ENCODE measurements at places on chromosomes 4 and X.
A peak's percentile ranks its signal among the peaks of the same experiment; 100 is the strongest.

DNA sequence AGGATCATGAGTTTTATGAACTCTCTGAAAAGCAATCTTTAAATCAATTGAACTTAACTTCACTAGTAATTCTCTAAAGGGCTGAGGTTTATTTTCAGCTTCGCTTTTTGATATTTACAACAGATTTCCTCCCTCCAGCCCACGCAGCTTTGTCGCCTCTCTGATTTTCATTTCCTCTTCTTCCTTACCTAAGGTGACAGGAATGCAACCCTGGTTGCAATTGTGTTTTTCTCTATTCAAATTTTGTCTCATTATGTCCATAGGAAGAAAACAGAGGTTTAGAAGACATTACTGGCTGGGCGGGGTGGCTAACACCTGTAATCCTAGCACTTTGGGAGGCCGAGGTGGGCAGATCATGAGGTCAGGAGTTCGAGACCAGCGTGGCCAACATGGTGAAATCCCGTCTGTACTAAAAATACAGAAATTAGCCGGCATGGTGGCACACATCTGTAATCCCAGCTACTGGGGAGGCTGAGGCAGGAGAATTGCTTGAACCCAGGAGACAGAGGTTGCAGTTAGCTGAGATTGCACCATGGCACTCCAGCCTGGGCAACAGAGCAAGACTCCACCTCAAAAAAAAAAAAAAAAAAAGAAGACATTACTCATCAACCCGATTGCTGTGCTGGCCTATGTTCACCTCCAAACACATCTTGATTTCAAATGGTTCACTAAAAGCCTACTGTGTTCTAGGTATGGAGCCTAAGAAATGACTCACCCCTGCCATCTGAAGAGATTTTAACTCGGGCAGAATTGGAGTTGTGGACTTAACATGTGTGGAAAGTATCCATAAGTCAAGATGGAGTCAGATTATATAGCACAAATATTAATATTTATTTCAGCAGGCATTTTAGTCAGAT, 36.8 kb downstream of the VSIG4 start:
- DNase-seq = no peak

DNA sequence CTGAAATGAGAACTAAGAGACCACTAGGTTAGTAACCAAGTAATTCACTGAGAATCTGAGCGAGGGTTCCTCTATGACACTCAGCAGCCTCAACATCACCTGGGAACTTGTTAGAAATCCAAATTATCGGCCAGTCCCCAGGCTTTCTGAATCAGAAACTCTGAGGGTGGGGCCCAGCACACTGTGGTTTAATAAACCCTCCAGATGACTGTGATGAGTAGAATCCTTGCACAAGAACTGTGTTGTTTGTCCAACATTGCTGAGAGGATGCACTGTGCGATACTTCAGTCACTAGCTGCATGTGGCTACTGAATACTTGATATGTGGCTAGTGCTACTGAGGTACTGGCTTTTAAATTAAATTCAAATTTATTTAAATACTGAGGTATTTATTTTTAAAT, 243.9 kb downstream of the MAML3 start:
- no peak for DNase-seq

GRCh38 chr4:24644983-24645764, 60.8 kb upstream of the DHX15 start:
- DNase-seq = peak; percentile 23

DNA sequence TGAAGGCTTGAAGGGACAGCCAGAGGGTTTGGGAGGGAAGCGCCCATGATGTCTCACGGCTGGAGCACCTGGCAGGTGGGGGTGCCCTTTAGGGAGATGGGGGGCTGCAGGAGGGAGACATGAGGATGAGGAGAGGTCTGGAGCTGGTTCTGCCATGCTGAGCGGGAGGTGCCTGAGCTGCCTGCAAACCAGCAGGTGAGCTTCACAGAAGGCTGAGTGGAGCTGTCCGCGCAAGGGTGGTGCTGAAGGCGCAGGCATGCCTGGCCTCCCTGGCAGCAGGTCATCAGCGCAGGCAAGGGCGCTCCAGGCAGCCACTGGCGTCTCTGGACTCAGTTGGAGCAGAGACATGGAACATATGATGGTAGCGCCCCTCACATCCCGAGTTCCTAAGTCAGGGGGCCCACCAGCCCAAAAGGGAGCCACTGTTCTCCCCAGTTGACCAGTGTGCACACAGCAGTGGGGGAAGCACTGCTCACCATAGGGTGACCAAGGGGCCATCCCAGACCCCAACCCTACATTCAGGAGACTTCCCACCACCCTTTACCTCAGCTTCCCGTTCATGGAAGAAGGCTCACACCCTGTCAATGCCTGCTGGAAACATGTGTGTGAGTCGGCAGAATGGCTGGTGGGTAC, 25.8 kb downstream of the ADRA2C start:
- no peak for DNase-seq

- DNase-seq = no peak
Measured at GRCh38 chr4:118171381-118171780, 137.1 kb downstream of the NDST3 start.

DNA sequence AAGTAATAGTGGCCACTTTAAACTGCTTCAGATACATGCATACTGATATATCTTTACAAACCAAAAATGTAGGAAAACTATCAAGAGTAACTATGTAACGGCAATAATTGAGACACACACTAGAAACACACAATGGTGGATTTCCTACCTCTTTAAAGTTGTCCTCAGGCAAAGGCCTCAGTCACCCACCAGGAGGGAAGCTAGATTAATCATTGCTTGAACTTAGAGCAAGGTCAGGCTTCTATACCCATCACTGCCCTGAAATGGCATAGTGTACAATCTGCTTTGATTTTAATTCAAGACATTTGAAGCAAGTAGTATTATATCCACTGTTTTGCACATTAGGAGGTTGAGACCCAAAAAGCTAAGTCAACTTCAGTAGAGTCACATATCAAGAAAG, 110.9 kb downstream of the AREG start:
- DNase-seq = no peak

DNA sequence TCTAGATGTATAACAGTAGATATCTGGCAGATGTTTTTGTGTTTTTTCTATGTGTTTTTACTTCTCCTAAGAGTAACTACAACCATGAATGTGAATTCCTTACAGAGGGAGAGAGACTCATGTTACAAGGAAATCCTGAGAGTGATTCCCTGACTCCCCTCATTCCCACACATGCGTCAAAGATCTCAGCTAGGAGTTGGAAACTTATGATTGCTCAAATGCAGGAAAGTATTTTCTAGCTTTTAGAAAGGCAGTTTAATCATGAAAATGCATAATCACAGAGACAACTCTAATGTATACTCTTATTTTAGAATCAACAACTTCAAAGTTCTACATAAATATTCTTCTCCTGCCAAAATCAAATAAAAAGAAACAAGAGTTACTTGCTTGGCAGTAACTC, 121.8 kb downstream of the PDE5A start:
- DNase-seq = no peak

DNA sequence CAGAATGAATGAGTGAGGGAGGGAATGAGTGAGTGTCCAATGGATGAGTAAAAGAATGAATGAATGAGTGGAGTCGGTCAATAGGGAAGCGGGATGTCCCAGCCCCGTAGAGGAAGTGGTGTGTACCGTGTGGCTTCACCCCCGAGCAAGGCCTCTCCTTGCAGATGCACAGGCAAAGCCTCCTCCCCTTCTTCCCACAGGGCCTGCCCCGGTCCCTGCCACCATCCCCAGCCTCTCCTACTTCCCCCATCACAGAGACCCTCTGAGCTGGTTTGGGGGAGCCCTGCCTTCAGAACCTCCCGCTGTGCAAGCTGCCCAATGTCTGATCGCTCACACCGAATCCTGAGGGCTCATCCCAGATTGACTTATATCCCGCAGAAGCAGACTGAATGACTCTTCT, 13.6 kb downstream of the HTRA3 start:
- DNase-seq = no peak

DNA sequence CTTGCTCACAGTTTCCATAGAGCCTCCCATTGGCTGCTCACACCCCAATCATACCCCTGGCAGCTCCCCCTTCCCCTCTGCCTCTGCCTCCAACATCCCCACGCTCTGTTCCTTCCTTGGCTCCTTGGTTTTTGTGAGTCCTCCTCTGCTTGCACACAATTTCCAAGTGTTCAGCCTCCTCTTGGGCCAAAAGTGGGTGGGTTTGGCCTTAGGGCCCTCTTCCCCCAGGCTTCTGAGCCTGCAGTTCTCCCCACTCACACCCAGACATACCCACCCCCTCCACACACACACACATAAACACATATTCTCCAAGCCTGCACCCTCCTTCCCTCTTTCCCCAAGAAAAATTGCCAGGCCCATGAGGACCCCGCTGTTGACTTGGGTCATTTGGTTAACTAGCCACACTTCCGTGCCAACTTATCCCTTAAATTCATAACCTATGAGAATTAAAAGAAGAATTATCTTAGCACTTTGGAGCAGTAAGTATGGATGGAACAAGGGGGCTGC, 4.5 kb downstream of the APLN start:
- no peak for DNase-seq

- no peak for DNase-seq
Measured at GRCh38 chrX:100830547-100830946, 10.4 kb downstream of the CSTF2 start.

DNA sequence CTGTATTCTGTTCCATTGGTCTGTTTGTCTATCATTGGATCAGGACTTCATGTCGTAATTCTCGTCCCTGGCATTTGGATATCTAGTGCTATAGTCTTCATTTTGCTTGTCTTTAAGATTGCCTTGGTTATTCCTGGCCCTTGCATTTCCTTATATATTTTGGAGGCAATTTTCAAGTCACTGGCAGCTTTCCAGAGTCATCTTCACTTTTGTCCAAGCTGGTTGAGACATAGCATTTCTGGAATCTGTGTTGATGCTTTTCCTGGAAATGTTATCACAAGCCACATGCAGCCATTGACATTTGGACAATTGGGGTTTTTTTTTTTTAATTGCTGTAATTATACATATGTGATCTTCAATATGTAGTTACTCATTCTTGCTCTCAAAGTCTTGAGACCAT, 45.2 kb upstream of the HGFAC start:
- no peak for DNase-seq

DNA sequence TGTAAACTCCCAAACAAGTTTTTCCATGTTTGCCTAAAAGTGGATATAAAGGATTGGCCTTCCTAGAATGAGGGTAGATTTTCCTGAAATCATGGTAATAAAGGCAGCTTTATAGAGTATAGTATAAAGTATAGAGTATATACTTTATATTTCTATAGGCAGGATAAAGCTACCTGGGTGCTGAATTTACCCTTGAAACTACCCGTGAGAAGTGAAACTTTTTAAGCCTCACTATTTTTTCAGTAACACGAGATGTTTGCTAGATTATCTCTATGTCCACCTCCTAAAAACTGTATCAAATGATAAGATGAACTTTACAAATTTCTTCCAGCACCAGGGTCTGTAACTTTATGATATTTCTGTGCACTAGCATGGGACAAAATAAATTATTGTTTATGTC, 340.0 kb upstream of the GALNTL6 start:
- DNase-seq = no peak

DNA sequence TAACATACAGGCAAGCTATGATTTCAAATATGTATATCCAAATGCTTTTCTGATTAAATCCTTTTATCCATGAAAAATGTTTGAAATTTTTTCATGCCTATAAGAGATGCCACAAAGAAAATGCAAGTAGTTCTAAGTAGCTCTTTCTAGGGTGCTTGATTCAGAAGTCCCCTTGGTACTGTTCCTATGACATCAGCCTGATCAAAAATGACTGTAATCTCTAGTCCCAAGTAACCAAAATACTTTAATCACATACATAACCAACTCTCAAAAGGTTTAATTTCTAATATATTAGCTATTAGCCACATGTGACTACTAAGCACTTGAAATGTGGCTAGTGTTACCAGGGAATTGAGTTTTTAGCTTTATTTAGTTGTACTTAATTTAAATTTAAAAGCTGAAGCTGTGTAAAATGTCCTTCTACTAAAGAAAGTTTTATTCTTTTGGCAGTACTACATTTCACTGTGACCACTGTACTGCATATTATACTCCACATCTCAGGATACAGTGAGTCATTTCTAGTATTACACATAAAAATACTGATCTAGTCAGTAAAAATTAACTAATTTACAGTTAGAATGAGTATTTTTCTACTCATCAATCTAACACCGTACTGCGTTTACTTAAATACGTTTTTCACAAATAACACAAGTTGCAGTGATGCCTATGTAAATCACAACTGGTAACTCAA, 33.9 kb downstream of the FBXW7 start:
- DNase-seq = no peak

- DNase-seq = no peak
Measured at GRCh38 chr4:156085100-156085499, 131.4 kb upstream of the CTSO start.

GRCh38 chr4:153281476-153281875, 63.0 kb upstream of the MND1 start:
- DNase-seq = peak; percentile 14

- no peak for DNase-seq
Measured at GRCh38 chrX:155718972-155719586, 106.3 kb upstream of the TMLHE start.

DNA sequence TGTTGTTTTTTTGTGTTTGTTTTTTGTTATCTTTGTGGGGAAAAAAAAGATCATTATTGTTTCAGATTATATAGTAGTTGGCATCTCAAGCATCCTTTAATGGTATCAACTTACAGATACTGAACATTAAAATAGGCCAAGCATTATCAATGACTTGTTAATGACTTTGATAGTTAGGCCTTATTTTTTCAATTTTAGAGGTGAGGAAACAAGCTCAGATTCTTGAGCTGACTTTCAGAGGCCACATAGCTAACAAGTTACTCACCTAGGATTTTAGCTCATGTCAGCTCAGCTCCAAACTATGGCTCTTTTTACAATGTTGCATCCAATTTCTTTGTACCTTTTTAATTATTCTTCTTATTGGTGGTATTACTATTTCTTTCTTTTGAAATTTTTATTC, 471 bp upstream of the PLAC8 start:
- no peak for DNase-seq

- DNase-seq = no peak
Measured at GRCh38 chr4:155220025-155220424, 11.6 kb downstream of the NPY2R start.

DNA sequence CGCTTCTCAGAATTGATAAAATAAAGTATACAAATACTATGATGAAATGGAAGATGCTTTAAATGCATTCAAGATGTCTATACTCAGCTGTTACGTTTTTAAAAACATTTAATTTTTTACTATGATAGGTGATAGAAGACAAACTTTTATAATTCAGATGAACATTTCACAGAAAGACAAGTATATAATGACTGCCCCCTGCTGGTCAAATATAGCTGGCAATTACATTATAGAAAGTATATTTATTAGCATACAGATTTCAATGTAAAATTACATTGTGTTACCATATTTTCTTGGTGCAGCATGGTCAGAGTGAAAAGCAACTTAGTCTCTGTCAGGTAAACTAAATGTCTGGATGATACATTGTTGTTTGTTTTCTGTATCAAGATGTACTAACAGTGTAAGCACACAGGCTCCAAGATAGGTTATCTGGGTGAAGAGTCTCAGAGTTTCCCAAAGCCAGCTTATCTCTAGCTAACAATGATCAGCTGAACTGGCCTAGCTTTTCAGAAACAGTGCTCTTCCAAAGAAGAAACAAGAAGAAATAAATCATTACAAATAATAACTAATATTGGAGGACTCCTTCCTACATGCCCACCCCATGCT, 54.1 kb downstream of the SRPX start:
- DNase-seq = no peak

GRCh38 chr4:147482281-147482680, 1.4 kb downstream of the EDNRA start:
- DNase-seq = no peak
